ENCODE measurements at places on chromosomes 4 and X.

DNA sequence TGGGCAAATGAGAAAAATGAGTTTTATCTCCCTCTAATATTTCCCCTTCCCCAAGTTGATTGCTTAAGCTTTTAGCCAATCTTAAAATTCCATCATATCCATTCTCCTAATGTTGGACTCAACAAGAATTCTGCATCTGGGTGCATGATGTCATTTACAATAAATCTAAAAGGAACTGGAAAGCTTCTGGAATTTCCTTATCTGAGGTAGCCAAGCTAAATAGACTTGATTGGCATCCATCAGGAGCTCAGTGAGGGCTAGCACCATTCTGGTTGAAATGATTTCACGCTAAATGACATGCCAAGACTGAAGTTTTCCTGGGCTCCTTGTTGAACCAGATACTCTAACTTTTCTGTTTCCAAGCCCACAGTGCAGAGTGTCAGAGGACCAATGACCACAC, 110.3 kb upstream of the SCML1 start:
- no peak for DNase-seq

DNA sequence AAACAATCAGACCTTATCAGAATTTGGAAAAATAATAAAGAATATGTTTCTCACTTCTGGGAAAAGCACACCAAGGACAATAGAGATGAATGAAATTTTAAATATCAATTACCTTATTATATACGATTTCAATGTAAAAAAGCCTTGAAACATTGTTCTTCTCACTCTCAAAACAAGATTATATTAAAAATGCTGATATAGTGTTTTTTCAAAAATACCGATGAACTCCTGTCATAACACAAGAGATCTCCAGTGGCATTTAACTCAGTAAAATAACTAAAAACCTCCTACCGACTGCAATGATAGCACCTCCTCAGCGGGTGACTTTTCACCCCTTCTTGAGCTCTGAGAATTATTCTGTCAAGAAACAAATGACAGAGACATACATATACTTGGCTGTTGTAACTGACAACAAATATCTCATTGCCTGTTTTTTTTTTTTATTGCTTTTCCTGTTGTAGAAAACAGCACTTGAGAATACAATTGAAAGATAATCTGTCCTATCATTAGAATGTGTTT, 1237.3 kb downstream of the C4orf33 start:
- DNase-seq: no peak

DNA sequence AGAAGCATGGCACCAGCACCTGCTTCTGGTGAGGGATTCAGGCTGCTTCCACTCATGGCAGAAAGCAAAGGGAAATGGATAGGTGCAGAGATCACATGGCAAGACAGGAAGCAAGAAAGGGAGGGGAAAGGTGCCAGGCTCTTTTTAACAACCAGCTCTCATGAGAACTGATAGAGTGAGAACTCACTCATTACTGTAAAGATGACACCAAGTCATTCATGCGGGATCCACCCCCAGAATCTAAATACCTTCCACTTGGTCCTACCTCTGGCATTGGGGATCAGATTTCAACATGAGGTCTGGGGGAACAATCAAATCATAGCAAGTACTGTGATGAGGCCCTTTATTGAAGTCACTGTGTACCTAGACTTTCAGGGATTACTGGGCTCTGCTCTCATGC, 72.0 kb upstream of the PRDM5 start:
- DNase-seq: no peak

DNA sequence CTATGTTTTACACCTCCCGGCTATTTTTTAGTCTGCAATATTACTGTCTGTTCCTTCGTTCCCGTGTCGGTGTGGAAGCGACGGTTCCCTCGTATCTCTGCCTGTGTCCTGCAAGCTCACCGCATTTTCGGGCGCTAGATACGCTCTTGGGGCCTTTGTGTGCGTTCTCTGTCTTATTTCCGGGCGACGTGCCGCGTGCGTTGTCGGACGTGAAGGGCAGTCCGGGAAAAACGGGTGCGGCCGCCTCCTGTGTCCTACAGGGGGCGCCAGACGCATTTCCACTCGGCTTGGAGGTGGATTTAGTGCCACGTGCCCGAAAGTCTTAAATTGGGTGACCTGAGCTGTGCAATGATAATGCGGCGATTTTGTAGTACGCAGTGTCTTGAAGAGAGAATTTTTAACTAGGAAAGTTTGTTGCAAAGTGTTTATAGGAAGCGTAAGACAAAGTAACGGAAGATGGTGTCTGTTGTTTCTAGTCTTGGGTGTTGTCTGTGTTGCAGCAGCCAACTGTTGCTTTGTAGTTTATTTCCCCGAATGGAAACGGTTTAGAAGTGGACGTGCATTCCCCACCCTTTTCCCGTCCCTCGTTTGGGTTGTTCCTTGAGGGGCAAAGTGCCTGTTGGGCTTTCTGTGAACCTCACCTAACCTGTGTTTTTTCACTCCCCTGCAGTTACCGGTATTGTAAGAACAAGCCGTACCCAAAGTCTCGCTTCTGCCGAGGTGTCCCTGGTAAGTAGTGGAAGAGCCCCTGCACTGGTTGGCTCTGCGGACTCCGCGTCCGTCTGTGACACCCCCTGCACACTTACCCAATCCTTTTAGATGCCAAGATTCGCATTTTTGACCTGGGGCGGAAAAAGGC, 720 bp downstream of the RPL10 start:
- peak; percentile 70 for DNase-seq

- no peak for DNase-seq
Observed at GRCh38 chr4:7949759-7950158, 10.1 kb upstream of the AFAP1 start.

GRCh38 chr4:110869862-110870572, 247.1 kb upstream of the PITX2 start:
- DNase-seq: no peak

- no peak for DNase-seq
Observed at GRCh38 chrX:153924149-153924861, 1.8 kb downstream of the ARHGAP4 start.

GRCh38 chrX:109347632-109348031, 134.3 kb downstream of the GUCY2F start:
- peak; percentile 27 for DNase-seq

DNA sequence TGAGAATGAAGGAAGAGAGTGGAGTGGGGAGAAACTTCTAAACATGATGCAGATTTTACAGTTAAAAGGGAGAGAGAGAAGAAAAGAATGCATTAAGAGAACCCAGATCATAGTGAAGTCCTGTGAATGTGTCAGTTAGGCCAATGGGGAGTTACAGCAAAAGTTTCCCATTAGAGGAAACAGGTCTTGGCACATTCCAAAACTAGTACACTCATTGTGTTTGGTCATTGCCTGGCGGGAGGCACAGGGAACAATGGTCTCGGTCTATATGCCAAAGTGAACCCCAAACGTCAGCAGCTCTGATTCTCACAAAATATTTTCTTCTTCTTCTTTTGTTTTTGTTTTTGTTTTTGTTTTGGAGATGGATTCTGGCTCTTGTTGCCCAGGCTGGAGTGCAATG, 284.5 kb upstream of the CTSO start:
- DNase-seq: no peak

- no peak for DNase-seq
Observed at GRCh38 chr4:138450546-138451275, 208.6 kb upstream of the SLC7A11 start.

DNA sequence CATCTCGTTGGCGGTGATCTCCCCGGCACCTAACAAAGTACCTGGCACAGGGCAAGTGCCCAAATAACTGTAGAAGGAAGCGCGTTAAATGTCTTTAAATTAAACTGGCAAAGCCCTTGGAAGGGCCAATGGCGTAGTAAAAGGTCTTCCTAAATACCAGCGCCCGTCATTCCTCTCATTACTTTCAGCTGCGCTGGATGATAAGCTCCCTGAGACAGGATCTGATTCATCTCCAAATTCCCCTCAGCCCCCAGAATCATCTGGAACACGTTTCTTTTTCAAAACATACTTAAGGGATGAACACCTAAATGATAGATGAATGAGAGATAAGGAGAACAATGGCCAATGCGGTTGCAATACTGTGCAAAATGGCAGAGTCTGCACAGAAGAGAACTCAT, 95.1 kb downstream of the AFAP1 start:
- DNase-seq: no peak

DNA sequence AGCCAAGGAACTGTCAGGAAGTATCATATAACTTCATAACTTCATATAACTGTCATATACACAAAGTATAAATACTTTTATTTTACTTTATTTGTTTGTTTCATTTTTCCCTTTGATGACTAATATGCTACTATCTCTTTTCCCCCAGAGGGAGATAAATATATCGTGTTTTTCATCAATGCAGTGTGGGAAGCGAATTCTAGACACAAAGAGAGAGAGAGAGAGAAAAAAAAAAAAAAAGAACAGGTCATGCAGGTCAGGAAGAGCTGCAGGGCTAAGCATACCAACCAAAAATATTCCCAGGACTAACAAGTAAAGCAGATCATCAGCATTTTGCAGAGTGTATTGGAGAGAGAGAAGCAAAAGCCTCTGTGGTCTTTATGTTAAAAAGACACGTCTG, 1849.2 kb downstream of the STIM2 start:
- no peak for DNase-seq

DNA sequence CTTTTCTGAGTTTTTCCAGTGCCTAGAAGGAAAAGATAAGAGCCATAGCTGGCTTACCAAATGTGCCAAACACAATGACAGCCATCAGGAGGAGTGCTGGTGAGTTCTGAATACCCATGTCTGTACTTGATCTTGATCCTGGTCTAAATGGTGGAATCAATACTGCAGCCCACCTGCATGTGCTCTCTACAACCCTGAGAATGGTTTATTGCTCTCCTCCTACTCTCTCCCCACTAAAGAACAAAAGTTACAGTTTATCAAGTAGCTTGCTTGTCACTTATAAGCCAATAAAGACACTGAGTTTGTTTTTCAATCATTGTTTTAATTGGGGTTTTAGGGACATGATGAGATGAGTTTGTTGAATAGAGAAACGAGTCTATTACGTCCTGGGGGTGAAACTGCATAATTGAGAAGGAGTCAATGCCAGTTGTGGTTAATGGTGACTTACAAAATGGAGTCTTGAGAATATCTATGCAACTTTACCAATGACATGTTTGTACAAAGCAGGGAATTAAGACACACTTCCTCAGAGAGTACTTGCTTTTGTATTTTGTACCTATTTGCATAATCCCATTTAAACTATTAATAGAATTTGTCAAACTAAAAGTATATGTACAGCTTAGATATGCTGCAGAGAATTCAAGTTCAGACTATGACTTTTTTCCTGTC, 20.8 kb upstream of the CXCL3 start:
- no peak for DNase-seq

DNA sequence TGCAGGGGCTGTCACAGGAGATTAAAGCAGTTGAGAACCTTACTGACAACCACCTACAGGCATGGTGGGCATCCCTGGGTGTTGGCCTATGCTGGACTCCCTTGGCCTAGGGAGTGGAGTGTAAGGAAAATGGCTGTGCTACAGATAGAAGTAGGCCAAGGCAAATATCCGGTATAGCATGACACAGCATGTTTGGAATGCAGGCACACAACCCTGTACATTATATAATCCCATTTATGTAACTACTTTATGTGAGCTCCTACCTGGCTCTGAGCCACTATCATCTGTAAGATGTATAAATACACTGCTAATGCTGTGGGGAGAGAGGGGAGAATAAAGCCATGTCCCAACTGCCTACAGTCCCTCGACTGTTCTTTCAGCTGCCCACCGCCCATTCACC, 38.7 kb upstream of the KCTD8 start:
- DNase-seq: no peak

- DNase-seq: no peak
Observed at GRCh38 chr4:92618968-92619367, 315.2 kb downstream of the GRID2 start.

All from H9 (cell line).